Ammon's horn (tissue), 1 donor: ENCODE measurements at places on chromosomes 13 and 19.

- no peak for DNase-seq
Measured at GRCh38 chr13:109271555-109272541, 514.5 kb downstream of the IRS2 start.

DNA sequence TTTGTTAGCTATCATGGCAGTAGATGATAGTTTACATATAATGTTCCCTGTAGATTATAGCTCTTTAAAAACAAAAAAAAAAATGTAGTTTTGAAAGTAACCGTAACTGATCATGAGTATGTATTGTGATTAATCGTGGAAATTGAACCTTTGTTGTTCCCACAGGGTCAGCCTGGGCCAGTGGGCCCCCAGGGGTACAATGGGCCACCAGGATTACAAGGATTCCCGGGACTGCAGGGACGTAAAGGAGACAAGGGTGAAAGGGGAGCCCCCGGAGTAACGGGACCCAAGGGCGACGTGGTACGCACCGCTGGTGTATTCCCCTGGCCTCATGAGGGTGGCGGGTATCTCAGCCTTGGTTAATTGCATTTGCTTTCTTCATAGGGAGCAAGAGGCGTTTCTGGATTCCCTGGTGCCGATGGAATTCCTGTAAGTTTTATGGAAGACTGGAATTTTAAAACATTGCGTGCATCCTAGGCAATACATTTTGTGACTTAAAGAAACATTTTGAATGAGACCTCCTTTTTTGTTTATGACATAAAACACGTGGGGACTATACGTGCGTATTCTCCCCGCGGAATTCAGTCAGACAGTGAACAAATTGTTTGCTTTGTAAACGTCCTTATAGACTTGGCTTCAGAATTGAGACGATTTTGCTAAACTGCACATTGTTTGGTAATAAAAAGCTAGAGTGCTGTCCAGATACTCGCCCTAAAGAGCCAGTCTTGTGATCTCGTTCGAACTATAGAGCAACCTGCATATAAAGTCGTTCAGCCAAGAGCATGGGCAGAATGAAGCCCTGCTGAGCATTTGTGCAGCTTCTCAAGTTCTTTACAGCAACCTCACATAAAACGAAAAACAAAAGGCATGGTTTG lies 117.7 kb downstream of the COL4A2 start:
- DNase-seq: no peak

- DNase-seq: no peak
Measured at GRCh38 chr19:48060381-48060780, 16.5 kb upstream of the CABP5 start.

- DNase-seq: no peak
Measured at GRCh38 chr13:71695662-71696061, 171.3 kb downstream of the DACH1 start.

- DNase-seq: no peak
Measured at GRCh38 chr19:45451131-45451849, 16.5 kb upstream of the FOSB start.

- DNase-seq: no peak
Measured at GRCh38 chr13:30832845-30833332, 73.2 kb upstream of the MEDAG start.

DNA sequence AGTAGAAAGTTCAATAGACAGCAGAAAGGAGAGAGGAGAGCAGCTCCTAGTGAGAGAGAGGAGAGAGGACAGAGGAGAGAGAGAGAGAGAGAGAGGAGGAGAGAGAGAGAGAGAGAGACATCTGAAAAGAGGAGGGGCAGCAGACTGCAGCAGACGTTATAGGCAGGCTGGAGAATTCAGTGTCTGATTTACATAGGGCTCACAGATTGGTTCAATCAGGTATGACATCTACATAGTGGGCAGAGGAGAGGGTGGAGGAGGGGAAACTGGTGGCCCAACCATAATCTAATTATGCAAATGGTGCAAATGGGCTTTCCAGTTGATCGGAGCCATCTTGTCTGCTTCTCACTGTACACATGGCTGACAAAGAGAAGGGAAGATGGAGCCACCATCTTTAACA lies 221.3 kb upstream of the TRPC4 start:
- no peak for DNase-seq

GRCh38 chr13:84812078-84812477 lies 929.8 kb upstream of the SLITRK1 start:
- no peak for DNase-seq
